ENCODE measurements at places on chromosomes 13 and 19. TPM values are rescaled to one million over a fixed set of nuclear protein-coding genes. Genes with fewer than 3 reads are reported as not detected.
A peak's percentile ranks its signal among the peaks of the same experiment; 100 is the strongest.

Gene ONECUT3
- under 0.01 TPM for total RNA-seq

Gene STXBP2
- 45.3 TPM for total RNA-seq

Gene KISS1R
- total RNA-seq, result 0.24 TPM

- DNase-seq, result no peak
- H3K27ac ChIP-seq, result no peak overlapping the region
- H3K36me3 ChIP-seq, result no peaks in the 10 kb centered on the region
- no peaks in the 10 kb centered on the region for H3K4me1 ChIP-seq
- H3K27me3 ChIP-seq, result no peaks in the 10 kb centered on the region
These were observed 110.1 kb upstream of the RXFP2 start for GRCh38 chr13:31629085-31629780.

GRCh38 chr19:51375504-51376221, 3.2 kb upstream of the NKG7 start:
- no peak overlapping the region for H3K27ac ChIP-seq
- no peak for DNase-seq
- H3K4me1 ChIP-seq, result peaks cover 55% of the 10 kb centered on the region

GRCh38 chr19:47155148-47155547, 24.5 kb downstream of the SAE1 start:
- no peak overlapping the region for H3K4me3 ChIP-seq
- no peak overlapping the region for H3K27ac ChIP-seq
- peaks cover 41% of the 10 kb centered on the region for H3K4me1 ChIP-seq
- no peaks in the 10 kb centered on the region for H3K27me3 ChIP-seq

DNA sequence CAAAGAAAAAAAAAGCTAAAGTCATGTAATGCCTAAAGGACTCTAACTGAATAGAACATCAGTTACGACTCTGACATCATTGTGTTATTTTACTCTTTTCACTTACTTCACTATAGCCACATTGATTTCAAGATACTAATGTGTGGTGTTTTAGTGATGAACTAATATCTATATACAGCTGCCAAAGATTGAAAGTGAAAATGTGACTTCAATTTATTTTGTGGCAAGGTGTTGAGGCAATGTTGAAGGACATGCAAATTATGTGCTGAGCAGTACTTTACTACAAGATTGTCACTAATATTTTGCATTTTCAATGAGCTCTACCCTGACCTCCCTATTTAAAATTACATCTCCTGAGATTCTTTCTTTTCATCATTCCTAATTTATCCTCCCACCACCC, 1911.9 kb upstream of the PCDH20 start:
- no peaks in the 10 kb centered on the region for H3K27me3 ChIP-seq
- H3K4me1 ChIP-seq, result no peaks in the 10 kb centered on the region
- no peak for DNase-seq
- no peaks in the 10 kb centered on the region for H3K36me3 ChIP-seq
- no peak overlapping the region for H3K27ac ChIP-seq

DNA sequence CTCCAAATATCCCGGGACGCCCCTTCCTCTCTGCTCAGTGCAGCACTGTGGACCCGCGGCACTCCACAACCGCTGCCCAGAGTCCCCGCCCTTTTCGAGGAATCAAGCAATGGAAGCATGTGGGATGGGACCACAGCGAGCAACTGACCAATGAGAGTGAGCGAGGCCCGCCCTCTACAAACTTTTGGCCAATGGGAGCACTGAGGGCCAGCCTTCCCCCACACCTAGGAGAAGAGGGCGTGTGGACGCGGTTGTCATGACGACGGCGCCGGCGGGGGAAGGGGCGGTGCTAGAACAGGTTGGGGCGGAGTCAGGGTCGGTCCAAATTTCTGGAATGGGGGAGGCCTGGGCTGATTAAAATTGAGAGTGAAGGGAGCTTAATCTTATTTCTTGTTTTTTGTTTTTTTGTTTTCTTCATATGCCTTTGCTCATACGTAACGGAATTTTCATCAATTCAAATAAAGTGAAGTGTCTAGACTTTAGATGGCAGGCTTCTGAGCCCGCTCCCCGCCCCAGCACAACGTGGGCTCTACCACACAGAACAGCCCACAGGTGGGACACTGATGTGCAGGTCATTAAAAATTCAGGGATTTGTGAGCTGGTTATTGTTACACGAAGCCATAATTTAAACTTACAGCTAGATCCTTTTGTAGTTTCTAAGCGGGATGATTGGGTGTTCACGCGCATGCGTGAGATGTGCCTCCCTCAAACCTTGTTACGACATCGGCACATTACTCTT, at the start of gene DNAAF3:
Gene DNAAF3, minus strand, starts transcription at position 84 of the 739 bp plus-strand sequence. CDS start 200 bp downstream, outside the sequence.
- no peaks in the 10 kb centered on the region for H3K36me3 ChIP-seq
- H3K27ac ChIP-seq, result no peak within 1 kb of the TSS
- H3K27me3 ChIP-seq, result peaks cover 74% of the 10 kb centered on the region
- peak within 1 kb of the TSS; percentile 9 for H3K4me3 ChIP-seq
- DNase-seq, result peak; percentile 81
- peaks cover 16% of the 10 kb centered on the region for H3K4me1 ChIP-seq
